ENCODE measurements at places on chromosomes 12 and 14. TPM values are rescaled to one million over a fixed set of nuclear protein-coding genes. Genes with fewer than 3 reads are reported as not detected.

Gene TCL1B
- not detected for total RNA-seq

Gene SDR9C7
- total RNA-seq, result not detected

Gene RFLNA
- total RNA-seq, result not detected

Gene CCER1
- total RNA-seq, result not detected

Gene FOXG1
- not detected for total RNA-seq

Gene CCND2
- total RNA-seq, result 639 TPM
